ENCODE measurements at places on chromosomes 5 and 9.

DNA sequence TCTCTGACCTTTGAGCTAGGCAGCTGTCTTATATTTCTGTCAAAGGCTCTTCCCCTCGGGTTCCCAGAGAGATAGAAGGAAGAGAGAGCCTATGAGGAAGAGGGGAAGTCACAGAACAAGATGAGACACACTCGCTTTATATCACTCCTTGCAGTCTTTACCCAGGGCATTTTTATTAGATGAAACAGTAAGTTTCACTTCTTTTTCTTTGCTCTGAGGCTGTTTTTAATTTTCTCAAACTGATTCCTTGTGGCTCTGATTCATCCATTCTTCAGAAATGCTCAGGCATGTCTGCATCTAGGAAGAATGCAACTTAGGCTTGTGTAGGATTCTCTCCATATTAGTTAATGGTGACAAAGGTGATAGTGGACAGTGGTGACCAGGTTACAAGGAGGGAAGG, 132.9 kb upstream of the CHD1 start:
- DNase-seq: no peak

DNA sequence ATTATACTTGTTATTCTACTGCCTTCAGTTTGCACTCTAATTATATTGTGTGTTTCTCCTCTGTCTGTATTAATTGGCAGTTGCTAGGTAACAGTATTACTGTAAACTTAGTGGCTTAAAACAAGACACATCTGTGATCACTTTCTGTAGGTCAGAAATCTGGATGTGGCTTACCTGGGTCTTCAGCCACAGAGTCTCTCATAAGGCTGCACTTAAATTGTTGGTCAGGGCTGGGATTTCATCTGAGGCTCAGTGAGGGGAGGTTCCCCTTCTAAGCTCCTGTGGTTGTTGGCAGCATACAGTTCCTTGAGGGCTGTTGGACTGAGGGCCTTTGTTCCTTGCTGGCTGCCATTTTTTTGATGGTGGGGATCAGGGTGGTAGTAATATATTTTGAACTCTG, 68.8 kb downstream of the SLC44A1 start:
- no peak for DNase-seq

DNA sequence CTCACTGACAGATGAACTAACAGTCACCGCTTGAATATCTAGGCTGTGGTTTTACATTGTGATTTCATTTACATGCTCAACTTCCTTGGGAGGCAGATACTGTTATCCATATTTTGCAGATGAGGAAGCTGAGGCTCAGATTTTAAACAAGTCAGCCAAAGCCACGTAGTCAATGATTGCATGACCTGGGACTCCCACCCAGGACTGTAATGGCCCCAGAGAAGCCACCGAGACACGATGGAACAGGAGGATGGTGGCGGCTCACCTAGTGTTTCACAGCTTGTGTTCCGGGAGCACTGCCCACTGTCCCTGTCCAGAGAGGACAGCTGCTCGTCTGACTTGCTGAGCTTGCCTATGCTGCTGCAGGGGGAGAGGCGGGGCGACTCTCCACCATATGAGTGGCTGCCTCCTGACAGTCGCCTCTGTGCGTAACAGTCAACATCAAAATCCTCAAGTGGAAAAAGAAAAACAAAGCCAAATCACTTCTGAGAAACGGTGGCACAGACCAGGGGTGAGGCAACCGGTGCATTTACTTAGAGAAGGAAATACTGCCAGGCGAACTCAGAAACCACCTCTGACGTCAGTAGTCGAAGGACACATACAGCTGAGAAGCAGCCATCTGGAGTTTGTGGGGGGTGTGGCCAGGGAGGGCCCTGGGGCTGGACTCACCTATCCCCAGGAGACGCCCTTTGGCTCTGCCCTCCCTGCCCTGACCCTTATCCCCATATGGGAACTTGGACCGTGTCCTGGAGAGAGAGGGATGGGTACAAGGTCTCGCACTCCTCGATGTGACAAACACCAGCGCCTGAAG, 82.5 kb downstream of the PRRT1B start:
- DNase-seq: no peak

GRCh38 chr9:109616571-109617120, 118.5 kb upstream of the PTPN3 start:
- no peak for DNase-seq

- no peak for DNase-seq
These were observed 183.9 kb downstream of the LRRC70 start for GRCh38 chr5:62762503-62762902.

DNA sequence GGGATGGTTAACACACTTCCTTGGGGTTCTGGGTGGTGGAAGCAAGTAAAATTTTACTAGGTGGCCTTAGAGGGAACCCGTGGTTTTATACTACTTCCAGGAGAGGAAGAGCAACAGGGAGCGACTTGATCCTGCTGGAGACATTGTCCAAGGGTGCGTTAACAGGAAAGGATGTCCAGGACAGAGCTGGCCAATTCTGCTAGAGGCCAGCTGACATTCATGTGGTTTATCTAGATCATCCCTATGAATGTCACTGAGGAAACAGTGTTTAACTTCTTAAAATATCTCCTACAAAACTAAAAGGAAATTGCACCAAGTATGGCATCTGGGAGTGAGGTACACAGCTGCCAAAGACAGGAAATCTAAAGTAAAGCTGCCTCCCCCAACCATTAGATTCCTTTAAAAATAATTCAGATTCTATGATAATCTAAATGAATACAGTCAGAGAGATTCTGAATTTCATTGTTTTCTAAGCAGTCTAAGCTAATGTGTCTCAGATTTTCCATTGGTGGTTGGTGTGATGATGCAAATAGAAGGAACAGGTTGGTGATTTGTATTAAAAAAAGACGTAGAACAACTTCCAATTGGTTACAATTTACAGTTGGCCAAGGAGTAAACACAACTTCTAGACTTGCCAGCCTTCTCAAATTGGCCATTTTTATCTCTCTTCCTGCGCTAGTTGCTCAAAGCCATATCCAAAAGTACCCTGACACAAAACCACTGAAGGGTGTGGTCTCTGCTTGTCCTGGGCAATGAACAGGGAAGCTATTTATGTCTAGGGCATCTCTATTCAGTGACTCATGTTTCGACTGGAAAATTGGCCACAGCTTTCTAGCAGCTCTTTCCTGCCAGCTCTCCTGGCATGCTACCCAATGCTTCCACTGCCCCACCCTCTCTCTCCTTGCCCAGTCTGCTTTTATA, 574.7 kb upstream of the MEF2C start:
- no peak for DNase-seq

DNA sequence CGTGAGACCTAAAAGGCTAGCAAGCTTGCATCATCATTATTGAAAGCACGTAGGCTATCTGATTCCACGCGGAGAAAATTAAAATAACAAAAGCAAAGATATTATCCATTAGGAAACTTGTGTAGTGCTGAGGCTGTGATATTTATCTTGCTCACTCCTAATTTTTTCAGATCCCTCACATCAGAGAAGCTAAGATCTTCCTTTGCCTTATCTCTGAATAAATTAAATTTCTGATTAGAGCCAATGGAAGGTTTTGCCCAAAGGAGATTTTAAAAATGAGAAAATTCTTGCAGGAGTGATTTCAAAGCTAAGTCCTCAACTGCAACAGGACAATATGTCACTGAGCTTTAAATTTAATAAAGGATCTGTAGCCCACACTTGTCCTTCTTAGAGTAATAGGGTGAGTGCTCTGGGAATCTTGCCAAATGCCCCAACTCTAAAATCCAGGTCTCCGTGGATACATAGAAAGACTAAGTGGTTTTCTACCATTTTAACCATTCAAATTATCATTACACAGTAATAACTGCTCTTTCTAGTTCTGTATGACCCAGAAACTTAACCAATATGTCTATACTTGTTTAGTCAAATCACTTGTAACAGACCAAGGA, 295.0 kb downstream of the CAAP1 start:
- no peak for DNase-seq

- no peak for DNase-seq
These were observed 65.2 kb downstream of the TRIO start for GRCh38 chr5:14208071-14209021.

GRCh38 chr9:686321-686813, 155.1 kb upstream of the DMRT1 start:
- no peak for DNase-seq

DNA sequence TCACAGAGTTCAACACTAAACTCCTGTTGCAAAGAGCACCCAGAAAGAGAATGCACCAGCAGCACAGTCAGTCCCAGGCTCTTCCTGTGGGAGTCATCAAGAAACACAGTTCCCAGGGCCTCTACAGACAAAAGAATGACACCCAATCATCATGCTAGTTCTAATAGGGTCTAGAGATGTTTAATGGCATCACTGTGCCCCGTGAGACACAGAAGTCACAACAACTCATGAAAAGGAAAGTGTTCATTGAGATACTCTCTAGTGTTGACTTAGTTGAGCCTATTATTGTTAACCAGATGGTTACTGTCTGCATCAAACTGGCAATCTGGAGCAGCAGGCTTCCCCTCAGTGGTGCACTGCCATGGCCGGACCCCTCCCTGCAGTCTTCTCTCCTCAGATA, 1.6 kb downstream of the KLHL3 start:
- no peak for DNase-seq

GRCh38 chr5:109865637-109866036, 175.9 kb downstream of the MAN2A1 start:
- no peak for DNase-seq

DNA sequence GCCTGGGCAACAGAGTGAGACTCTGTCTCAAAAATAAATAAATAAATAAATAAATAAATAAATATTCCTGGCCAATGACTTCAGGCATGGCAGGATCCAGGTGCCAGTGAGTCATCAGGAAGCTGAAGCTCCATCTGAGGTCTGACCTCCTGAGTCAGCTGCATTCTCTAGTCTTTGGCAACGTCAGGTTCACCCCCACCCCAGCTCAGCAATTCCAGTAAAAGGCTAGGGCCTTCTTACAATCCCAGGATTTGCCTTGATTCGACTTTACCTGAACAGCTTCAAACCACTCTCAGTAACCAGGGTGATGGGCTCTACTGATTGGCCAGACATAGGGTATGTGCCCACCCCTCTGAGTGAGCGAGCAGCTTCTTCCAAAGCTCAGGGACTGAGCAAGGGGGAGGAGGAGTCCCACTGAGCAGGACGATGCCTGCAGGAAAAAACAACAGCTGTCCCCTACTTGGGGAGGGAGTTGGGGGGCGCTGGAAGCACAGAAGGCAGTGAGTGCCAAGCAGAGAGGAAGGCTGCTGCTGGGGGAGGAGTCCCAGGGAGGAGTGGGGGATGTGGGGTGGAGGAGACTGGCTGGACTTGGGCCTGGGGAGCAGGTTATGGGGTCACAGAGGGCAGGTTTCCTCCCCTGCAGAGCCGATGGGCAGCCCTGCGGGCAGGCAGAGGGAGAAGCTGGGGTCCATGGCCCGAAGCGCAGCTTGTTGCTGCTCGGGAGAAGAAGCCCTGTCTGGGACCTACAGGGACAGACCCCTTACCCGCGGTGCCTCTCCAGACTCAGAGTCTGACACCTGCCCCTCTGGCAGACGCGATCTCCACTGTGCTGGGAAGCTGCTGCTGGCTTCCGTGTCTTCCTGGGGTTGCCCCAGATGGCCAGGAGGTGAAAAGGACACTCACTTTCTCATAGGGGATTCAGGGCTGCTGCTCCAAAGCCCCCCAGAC, 25.9 kb upstream of the UNC5A start:
- no peak for DNase-seq

- DNase-seq: no peak
These were observed 140.5 kb downstream of the ENTREP1 start for GRCh38 chr9:69465473-69465872.

DNA sequence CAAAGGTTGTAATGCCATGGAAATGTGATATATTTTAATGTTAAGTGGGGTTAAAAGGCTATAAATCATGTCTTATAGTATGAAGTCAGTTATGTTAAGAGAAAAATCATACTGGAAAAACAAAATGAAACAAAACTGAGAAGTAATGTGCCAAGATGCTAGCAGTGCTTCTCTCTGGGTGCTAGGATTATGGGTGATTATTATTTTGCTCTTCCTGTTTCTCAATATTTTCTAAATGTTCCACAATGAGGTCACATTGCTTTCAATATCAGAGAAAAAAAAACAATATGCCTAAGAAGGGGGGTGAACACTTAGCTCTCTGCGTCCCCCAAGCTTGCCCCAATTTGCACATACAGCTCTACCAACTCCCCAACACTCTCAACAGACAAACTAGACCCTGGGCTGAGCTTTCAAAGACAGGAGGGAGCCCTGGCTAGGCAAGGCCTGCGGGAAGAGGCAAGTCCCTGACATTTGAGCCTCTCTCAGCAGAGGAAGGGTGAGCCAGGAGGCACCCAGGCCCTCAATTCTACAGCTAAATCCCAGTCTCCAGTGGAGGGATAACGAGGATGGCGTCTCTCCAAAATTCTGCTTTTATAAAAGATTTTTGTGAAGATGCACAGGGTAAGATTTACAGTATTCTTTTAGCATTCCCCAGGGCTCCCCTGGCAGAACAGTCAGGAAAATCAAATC, 24.4 kb downstream of the WHRN start:
- no peak for DNase-seq

GRCh38 chr5:170466988-170467707, 36.7 kb upstream of the KCNIP1 start:
- no peak for DNase-seq

DNA sequence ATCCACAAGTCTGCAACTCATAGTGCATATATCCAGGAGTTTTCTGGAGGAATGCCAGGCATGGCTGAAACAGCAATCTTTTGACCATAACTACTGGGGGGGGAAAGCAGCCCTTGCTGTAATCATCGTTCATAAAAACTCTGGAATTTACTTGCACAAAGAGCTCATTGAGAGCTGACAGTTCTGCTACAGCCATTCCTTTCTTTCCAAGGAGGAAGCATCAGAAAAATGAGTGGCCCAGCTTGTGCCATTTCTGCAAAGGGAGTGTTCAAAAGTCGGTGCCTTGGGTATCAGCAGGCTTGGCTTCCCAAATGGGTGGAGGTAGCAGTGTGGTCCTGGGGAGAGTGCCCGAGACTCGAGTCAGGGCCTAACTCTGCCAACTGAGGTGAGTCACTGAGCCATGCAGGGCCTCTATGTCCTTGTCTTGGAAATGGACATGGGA, 101.5 kb downstream of the GCNT1 start:
- no peak for DNase-seq

DNA sequence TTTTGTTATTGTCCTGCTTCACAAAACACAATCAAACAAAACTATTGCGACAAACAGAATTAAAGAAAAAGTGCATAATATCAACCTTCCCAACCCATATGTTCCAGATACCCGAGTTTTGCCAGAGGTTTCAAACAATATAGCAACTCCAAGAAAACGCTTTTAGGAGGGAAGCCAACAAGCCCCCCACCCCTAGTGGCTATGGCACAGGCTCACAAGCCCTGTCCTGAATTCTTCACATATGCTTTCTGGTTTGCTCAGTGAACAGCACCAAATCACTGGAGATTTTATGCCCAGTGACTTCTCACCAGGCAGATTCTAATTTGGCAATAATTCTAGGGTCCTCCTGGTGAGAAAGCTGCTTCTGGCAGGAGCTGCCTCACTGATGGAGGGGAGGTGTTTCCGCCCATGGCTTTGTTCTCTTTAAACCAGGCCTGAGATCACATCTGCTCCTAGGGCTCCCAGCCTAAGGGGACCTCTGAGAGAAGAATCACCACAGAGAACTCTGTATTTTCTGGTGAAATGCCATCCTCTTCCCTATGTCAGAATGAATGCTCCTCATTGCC, 1982.4 kb downstream of the EFNA5 start:
- no peak for DNase-seq
